ENCODE measurements at places on chromosomes 3 and 15.

GRCh38 chr3:115999001-115999585 lies 375.8 kb downstream of the GAP43 start:
- DNase-seq: no peak

DNA sequence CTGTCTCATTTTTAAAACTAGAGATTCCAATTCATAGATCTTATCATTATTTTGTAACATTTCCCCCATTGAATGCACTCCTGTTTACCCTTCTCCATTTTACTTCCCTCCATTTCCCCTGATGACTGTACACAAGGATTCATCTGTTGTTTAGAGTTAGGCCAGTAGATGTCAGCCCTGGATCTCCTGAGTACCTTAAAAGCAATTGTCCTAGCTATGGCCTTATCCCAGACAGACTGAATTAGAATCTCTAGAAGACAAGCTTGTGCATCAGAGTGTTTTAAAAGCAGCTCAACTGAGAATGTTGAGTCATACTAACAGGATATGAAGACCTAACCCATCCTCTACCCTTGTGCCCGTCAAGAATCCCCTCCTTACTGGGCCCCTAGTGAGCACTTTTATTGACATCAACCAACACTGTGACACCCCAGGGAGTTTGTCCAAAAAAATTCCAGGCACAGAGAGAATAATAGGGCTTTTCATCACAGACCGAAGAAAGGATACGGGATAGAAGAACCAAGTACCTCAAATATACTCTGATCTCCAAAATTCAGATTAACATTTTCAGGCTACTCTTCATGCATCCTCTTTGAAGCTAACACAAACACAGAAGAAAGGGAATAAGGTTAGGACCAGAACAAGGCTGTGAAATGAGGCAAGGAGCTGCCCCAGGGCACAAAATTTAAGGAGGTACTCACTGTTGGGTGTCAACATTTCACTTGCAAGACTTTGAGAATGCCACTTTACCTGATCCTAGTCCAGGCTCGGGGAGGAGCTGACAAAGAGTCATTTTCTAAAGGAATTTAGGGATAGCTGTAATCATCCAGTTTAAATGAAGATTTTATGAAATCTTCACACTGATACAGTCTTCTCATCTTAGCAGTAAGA lies 17.1 kb downstream of the ZBED2 start:
- DNase-seq: peak; percentile 45

GRCh38 chr3:7194071-7194835 lies 333.3 kb downstream of the GRM7 start:
- no peak for DNase-seq

- no peak for DNase-seq
Measured at GRCh38 chr3:61664105-61664482, 102.7 kb downstream of the PTPRG start.

- no peak for DNase-seq
Measured at GRCh38 chr3:159751752-159752151, 236.9 kb upstream of the IL12A start.

DNA sequence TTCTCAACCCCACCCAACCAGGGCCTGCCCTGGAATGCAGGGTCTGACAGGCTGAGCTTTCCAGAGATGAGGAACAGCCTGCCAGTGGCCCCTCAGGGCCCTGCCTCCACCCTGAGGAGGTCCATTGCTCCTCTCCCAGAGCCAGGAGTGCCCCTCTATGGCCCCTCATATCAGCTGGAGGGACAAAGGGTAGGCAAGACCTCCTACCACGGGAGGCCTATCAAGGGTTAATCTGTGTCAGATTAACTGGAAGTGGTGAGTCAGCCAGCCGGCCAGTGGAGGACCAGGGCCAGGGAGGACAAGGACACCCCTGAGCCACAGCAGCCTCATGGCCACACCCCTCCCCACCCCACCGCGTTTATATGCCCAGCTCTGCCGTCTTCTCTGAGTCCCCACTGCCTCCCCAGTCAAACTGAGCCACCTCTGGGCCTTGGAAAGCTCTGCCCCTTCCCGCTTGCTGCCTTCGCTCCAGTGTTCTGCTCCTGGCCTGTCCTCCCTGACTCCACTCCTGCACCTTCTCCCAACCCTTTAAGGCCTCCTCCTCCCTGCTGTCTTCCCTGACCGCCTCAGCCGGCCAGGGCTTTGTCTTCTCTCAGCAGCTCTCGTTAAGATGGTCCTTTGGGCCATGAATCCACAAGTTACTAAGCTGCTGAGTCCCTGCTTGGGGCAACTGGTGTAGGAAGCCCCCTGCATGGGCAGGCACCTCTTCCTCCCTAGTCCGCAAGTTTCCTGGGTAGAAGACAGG lies 6.5 kb downstream of the CCDC33 start:
- DNase-seq: no peak

DNA sequence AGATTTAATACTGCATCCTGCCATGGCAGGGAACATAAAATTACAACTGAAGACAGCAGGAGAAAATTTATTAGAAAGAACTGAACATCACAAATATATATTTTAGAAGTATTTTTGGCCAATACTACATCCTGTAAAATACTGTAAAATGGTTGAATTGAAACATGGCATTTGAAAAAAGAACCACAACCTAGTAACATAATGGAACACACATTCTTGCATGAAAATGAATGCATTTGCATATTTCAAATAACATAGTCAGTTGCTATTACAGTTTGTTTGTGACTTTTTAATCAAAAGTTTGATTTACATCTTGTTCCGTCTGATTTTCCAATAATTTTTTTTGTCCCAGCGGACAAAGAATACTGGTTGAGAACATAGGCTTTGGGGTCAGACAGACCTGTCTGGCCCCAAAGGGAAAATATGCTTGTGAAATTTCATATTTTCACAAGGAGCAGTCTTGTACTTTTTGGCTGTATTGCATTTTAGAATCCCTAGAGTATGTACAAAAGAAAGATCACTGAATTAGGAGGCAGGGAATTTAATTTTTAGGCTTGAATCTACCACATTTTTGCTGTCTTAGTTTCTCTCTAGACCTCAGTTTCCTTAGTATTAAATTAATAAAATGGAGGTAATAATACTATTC lies 268.8 kb downstream of the ADAMTSL3 start:
- no peak for DNase-seq

DNA sequence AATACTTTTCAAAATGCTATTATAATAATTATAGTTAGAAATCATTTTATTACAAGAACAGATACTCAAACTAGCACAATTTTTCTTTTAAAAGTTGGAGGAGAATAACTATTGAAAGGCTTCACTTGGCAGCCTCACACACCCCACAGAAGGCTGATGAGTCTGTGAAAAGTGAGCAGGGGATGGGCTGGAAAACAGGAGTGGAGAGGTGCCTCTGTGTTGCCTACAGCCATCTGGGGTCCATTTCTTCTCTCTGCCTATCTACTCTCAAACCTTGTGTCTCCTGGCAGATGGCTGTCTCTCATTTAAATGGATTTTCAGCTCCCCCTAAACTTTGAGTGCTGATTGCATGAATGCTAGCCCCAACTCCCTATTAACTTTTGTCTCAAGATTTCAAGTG lies 230.8 kb downstream of the CLSTN2 start:
- no peak for DNase-seq

- peak; percentile 5 for DNase-seq
Measured at GRCh38 chr3:54188176-54188791, 65.9 kb downstream of the CACNA2D3 start.

GRCh38 chr15:82298520-82298919 lies 35.9 kb downstream of the SAXO2 start:
- peak; percentile 62 for DNase-seq

GRCh38 chr3:174199696-174200095 lies 659.4 kb upstream of the NAALADL2 start:
- DNase-seq: no peak

GRCh38 chr15:87575896-87576473 lies 680.6 kb downstream of the NTRK3 start:
- no peak for DNase-seq

- no peak for DNase-seq
Measured at GRCh38 chr15:86155551-86155950, 75.9 kb downstream of the AGBL1 start.

DNA sequence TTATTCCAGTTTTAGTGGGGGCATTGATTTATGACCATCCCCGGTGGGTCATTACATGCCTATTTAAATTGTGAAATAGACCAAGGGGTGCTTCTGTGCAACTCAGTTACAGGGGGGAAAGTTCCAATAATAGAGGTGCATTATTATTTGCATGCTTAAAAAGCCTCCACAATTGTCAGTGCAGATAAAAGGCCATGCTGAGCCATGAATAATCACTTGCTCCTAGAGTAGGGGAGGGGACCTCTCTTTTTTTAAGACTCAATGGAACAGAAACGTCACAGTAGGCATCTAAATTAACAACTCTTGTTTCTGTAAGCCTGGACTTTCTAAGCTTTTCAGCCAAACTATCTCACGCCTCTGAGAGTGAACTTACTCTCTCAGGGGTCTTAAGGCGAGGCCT lies 66.5 kb upstream of the CMTM7 start:
- DNase-seq: no peak

DNA sequence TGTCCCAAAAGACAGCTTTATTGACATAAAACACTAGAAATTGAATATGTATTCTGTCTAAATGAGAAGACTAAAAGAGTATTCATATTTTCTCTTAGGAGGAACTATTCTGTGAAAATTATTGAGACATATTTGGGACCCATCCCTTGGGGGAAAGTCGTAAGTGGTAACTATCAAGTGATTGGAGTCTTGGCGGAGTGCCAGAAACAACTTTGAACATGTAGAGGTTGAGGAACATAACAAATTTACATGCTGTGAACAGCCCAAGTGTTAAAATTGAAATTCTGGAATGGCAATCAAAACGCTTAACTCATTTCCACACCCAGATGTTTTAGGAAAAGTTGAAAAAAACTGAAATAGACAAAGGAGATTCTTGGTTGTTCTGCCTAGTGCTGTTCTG lies 1034.6 kb downstream of the NSUN3 start:
- DNase-seq: no peak

DNA sequence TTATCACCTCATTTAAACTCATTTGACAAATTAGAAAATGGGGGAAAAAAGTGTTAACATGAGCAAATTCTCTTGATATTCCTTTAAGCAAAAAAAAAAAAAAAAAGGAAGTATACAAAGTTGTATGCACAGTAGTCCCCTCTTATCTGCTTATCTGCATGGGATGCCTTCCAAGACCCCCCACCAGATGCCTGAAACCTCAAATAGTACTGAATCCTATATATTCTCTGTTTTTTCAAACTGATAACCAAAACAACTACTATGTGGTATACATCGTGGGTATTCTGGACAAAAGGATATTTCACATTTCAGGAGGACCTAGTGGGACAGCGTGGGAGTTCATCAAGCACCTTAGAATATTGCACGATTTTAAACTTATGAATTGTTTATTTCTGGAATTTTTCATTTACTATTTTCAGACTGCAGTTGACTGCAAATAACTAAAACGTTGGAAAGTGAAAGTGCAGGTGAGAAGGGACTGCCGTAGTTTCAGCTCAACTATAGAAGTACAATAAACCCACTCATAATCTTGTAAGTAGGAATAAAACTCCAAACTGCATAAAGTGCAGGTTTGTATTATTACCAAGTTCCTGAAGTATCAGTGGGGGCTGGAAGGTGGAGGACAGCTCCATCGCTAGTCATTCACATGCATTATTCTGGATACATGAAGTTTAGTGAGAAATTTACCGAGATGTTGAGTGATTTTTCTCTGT lies 43.6 kb upstream of the PLCL2 start:
- no peak for DNase-seq

DNA sequence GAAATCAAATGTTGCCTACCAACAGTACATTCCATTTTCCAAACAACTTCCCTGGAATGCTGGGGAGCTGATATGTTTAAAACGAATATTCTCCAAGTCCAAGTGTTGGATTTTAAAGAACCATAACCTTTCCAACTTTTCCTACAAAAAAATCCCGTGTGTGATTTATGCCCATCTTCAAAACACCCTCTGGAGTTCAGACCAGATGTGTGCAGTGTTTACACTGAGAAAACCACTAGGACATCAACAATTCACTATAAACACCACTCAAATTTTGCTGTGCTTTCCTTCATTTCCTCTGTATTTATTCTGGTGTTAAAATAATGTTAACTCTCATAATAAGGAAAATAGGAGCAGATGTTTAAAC lies 2.4 kb downstream of the VGLL4 start:
- DNase-seq: no peak

- DNase-seq: peak; percentile 58
Measured at GRCh38 chr3:71416876-71417275, 166.7 kb downstream of the FOXP1 start.
